ENCODE measurements at places on chromosomes 7 and 10.

DNA sequence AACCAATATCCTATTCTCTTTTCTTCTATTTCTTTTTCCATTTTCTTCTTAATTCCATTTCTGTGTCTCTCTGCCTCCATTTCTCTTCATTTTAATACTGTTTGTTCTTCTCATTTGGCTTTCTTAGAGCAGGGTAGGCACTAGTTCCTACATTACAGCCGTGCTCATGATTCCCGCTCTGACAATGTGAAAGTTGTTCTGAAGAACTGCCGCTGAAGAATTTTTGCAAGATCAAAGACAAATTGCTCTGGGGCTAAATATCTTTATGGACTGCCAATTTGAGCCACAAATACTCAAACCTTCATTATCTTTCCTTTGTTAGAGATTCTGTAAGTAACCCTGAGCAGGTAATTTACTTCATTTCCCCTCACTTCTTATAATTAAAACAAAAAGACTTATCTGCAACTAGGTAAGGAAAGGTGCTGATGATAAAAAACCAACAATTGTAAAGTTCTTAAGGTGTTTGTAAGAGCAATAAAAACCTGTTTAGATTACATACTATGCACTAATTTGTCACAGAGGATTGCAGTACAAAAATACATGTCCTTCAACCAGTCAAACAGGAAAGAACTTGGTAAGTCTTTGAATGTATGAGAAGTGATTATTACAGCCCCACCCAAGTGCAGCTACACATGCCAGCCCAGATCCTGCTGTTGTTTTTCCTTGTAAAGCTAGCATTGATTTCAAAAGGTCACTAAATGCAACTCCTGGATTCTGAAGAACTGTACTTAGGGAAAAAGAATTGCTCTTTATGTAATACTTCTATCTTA lies 127.5 kb downstream of the COL28A1 start:
- no peak for DNase-seq

- DNase-seq, result no peak
These were observed 71.9 kb upstream of the ADARB2 start for GRCh38 chr10:1809139-1809741.

DNA sequence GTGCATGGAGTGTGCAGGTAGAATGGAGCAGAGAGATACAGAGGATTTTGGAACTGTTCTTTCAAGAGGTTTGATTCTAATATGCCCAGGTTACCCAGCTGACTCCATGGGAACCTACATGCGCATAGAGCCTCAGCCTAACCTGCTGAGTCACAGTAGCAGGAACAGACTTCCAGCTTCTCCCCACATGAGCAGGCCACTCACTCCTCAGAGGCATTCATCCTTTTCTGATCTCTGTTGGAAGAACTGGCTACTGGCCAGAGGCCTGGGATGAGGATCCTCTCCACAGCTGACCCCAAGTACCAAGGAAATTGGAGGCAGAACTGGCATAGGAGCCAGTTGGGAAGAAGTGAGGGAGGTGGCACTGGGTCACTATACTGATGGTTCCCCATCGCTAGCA lies 17.9 kb upstream of the CCSER2 start:
- no peak for DNase-seq

GRCh38 chr10:130499541-130499940 lies 363.4 kb downstream of the GLRX3 start:
- no peak for DNase-seq

DNA sequence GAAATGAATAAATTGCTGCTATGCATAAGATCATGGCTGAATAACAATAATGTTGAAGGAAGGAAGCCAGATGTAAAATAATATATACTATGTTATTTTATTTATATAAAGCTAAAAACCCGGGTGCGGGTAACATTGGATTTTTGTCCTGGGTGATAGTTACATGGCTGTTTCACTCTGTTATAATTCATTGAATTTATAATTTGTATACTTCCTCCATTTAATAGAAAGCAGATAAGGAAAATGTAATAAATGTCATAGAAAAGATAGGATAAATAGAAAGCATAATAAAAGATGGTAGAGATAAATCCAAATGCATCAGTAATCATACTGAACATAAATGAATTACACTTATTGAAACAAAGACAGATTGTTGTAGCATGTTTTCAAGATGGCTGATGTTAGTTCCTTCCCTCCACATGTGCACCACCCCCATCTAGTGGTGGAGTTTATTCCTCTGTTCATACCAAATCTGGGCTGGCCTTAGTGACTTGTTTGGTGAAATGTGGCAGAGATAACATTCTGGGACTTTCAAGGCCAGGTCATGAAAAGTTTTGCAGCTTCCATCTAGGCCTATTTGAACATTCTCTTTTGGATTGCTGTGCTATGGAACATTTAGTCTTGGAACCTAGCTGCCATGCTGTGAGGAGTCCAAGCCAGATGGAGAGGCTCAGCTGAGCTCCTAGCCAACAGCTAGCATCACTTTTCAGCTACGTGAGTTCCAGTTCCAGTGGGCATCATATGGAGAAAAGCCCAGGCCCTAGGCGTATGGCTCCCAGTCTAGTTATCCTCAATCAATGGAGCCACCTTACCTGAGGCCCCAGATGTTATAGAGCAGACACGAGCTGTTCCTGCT lies 46.9 kb downstream of the AHCYL2 start:
- DNase-seq, result peak; percentile 41

GRCh38 chr7:14389181-14389591 lies 399.7 kb upstream of the ETV1 start:
- no peak for DNase-seq

- DNase-seq, result no peak
These were observed 188.3 kb upstream of the STK17A start for GRCh38 chr7:43394441-43395130.

GRCh38 chr10:129522041-129522585 lies 55.1 kb downstream of the MGMT start:
- peak; percentile 47 for DNase-seq

DNA sequence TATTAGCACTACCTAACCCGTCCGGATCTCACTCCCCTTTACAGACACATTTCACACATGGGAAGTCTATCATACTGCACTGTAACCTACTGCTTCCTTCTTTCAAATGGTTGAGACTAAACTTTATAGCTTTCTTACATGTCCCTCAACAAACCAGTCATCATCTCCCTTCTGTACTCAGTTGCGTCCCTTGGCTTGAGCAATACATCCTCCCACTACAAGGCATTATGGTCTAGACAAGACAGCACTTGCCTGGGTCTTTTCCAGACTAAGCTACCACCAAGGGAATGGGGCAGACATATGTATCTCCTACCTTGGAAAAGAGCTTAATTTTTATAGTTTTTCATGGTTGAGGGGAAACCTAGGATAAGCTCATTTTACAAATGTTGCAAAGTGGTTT lies 575.2 kb downstream of the KCNMA1 start:
- no peak for DNase-seq

GRCh38 chr7:88346357-88346756 lies 39.7 kb upstream of the STEAP4 start:
- DNase-seq, result no peak

Data from iPS-NIHi11 (cell line).